Posterior vena cava (tissue), 2 donors: ENCODE measurements at places on chromosomes 7 and 10.

- no peak for DNase-seq
Observed at GRCh38 chr10:59995862-59996261, 89.5 kb upstream of the CCDC6 start.

DNA sequence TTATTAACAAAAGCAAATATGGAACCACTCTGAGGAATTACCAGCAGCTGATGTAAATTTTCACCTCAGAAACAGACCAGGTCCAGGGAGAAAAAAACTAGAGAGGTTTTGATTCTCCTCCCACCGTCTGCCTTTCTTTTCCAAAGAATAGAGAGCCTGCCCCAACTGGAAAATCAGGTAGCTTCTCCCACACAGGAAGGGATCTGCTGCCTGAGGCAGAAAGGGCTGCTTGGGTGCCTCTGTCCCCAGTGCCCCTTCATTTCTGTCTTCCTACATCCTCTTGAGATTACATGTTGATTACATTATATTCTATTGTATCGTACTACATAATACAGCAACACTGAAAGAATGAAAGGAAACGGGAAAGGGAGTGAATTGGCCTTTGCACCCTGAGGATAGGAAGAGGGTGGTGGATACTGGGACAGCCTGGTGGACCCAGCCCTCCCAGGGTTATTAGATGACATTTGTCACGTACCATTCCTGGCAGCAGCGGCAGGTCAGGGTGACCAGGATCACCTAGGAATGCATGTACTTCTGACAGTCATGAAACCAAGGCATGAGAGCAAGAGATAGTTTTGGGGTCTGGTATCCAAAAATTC is 8.9 kb downstream of the ST8SIA6 start:
- DNase-seq, result no peak

DNA sequence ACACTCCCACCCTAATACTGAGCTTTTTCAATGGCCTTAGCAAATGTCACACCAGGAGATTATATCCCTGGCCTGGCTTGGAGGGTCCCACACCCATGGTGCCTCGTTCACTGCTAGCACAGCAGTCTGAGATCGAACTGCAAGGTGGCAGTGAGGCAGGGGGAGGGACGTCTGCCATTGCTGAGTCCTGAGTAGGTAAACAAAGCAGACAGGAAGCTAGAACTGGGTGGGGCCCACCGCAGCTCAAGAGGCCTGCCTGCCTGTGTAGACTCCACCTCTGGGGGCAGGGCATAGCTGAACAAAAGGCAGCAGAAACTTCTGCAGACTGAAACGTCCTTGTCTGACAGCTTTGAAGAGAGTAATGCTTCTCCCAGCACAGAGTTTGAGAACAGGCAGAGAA is 338.9 kb upstream of the MBL2 start:
- DNase-seq, result no peak

DNA sequence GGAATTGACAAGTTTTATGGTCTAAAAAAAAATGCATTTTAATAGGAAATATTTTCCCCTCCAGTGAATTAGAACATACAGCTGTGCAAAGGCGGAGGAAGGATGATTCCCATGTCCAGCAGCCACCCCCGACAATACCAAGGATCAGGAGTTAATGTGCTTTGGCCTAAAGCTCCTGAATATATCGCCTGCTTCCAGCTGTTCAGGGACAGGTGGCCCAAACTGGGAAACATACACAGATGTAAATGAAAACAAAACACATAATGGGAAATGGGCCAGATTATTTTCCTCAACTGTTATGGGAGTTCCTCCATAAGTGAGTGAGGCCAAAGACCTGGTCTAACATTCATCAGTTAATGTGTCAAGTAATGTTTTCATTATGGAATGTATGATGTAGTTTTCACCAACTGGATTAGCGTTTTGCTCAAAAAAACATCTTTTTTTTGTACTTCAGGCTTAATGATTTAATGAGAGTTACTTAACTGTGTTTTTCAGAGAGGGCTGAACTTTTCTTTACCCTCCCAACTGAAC is 55.1 kb upstream of the LAMB1 start:
- no peak for DNase-seq

DNA sequence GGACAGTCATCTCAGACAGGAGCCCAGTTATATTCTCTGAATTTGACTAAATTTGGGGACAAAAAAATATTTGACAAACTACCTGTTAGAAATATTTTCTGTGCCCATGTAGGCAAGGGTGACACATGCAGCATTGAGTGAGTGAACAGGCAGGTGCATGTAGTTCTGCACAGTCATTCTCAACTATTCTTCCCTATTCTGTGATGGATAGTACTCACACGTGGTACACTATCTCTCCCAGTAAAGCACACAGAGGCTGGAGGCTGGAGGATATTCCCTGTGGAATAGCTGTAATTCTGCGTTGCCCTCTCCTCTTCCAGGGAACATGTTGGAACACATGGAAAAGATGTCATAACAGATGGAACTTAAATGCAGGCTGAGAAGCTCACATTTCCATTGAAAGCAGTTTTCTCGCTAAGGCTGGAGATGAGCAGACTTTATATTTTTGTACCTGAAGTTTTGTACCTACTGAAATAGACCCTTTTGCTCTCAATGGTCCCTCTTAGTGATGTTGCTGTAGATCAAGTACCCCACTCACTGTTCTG is 75.0 kb downstream of the GPR141 start:
- no peak for DNase-seq

DNA sequence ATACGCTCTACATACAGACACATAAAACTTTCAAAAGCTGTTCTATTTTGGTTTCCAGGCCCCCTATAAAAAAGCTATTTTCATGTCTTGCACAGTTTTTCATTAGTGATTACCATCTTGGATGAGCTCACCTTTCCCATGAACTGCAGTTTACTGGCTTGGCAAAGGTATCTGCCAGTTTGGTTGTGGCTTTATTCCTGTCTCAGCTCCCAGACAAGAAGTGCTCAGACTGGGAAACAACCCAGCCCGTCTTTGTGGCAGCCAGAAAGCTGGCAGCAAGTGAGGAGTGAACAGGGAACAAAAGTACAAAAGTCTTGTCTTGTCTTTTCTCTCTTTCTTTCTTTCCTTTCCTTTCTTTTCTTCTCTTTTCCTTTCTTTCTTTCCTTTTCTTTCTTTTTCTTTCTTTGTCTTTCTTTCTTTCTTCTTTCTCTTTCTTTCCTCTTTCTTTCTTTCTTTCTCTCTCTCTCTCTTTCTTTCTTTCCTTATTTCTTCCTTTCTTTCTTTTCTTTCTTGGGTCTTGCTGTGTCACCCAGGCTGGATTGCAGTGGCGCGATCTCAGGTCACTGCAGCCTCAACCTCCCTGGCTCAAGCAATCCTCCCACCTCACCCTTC is 138.8 kb downstream of the CFAP58 start:
- DNase-seq, result no peak
